ENCODE measurements at places on chromosomes 11 and 22.

DNA sequence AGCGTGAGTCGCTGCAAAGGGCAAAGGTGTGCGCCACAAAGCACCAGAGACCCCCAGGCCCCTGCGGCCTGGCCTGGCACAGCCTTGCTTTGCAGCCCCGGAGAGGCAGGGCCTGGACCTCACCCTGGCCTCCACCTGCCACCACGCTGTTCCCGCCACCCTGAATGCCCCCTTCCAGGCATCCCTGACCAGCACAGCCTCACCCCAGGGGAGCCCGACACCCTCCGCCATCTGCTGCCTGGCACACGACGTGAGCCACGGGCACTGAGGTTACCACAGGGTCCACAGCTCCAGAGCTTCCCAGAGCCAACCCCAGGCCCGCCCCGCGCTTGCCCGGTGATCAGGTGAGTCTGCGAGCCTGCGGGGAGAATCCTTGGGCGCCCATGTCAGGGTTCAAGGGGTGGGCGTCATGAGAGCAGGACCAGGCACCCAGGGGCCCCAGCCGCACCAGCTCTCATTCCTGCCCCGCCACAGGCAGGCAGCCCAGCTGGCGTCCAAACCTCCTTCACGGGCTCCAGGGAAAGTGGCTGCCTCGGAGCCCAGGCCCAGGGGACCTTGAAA lies 171.3 kb downstream of the BRD1 start:
- DNase-seq: no peak

GRCh38 chr11:14320020-14320419 lies 39.0 kb downstream of the RRAS2 start:
- no peak for DNase-seq

DNA sequence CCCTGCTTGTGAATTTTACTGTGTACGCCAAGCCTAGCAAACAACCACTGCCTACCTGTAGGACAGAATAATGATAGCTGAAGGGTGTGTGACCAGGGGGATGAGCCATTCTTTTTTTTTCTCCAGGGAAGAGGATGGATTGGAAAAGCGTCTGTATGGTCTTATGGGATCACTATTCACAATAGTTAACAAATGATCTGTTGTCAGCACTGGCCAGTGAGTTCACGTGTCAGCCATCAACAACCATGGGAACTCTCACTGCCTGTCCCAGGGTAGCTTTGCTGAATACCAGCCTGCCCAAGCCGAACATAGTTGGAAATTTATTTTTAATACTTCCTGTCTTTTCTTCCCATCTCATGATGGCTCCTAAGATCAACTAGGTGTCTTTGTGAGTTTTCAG lies 170.2 kb downstream of the ST3GAL4 start:
- DNase-seq: no peak

- peak; percentile 22 for DNase-seq
Observed at GRCh38 chr22:38655519-38656255, 505 bp downstream of the FAM227A start.

DNA sequence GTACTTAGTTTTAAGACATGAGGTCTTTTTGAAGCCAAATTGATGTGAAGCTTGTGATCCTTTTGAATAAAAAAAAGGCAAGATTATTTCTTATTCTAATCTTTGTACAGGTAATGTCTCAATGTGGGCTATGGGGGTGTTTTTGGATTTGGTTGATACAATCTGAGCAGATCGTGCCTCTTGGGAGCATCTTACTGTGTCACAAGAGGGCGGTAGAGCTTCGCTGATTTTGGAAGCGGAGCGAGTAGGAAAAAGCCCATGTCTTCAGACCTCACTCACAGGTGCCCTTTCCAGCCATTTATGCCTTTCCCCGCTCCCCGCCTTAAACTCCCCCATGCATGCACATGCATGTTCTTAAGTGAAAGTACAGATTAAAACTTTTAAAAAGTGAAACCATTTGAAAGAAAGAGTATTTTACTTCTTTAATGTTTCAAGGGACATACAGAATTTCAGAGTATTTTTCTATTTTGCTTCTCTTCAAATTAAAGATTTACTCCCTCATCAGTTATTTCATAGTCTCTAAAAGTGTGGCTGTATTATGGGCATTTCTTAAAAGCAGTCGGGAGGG lies 18.8 kb downstream of the DDX25 start:
- DNase-seq: peak; percentile 81

GRCh38 chr22:46522797-46523196 lies 14.6 kb downstream of the CELSR1 start:
- no peak for DNase-seq

GRCh38 chr22:42582987-42583386 lies 29.2 kb downstream of the SERHL2 start:
- no peak for DNase-seq

DNA sequence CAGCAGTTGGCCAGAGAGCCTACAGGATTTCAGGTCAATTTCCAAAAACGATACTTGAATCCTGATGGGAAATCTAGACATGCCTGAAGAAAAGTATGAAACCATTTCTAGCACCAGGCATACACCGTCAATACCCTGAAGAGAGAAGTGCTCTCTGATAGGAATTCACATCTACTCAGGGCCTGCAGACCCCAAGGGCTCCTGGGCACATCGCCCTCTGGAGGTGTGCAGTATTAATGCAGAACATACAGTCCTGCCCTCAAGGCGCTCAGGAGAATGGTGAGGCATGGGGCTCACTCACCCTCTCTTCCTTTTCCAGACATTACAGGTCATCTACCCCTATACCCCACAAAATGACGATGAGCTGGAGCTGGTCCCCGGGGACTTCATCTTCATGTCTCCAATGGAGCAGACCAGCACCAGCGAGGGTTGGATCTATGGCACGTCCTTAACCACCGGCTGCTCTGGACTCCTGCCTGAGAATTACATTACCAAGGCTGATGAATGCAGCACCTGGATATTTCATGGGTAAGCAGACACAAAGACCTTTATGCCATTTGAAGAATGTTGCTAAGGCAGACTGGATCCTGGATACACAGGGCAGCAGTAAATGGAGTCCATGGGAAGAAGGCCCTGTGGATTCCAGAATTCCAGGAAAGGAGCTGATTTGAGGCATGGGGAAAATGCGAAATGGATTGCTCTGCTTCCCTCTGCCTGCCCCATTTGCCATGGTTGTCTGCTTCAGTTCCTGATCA lies 49.3 kb upstream of the CRTAM start:
- no peak for DNase-seq

DNA sequence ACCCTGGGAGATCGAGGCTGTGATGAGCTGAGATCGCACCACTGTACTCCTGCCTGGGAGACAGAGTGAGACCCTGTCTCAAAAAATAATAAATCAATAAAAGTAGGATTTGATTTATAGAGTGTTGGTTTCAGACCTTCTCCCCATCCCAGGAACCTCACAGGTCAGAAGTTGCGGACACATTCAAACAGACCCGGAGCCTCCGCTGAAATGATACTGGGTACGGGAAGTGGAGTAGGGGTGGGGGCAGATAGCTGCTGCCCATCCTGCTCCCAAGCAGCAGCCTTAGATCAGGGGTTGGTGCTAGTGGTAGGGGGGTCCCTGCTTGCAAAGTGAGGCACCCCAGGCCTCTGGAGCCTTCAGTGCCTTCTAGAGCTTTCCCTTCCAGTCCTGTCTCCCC lies 7.8 kb downstream of the PRDM11 start:
- no peak for DNase-seq

- no peak for DNase-seq
Observed at GRCh38 chr11:8309862-8310261, 46.2 kb upstream of the LMO1 start.

DNA sequence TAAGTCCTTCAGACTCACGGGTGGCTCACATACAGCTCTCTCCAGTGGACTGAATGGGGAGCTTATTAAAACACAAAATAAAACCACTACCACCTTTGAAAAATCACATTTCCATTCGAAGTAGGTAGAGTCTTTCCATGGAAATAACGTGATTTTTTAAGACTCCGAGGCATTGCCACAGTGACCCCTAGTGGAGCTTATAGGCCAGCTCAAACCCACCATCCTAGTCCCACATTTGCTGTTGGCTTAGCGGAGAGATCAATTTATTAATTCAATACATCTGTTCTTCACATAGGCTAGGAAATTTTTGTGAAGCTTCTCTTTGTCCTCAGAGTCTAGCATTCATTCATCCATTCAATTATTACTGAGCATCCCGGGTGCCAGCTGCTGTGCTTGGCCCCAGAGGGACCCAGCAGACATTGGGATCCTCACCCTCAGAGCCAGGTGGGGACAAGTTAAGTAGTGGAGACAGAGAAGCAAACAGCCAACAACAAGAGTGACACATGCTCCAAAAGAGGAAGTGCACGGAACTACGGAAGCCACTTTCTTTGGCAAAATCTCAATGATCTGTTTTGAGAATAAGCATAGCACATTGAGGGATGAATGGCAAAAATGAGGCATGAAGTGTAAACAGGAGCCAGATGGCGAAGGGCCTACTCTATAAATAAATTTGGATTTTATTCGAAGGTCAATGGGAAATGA lies 10.2 kb upstream of the P4HA3 start:
- peak; percentile 74 for DNase-seq

- no peak for DNase-seq
Observed at GRCh38 chr22:39666926-39667325, 96.4 kb downstream of the CACNA1I start.

DNA sequence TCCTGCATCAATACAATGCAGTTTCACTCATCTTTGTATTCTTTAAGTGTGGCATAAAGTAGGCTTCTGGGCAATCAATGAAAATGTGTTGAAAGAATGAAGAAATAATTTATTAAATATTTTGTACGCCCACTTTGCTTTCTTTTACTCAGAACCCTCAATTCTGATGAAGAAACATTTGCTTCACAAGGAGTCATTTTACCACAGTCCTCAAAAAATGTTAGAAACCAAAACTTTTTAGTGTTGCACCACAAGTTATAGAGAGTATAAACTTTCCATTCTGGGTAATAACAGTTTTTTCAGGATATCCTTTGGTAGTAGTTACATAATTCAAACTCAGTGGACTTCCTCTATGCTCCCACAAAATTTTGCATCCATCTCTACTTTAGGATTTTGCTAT lies 360.5 kb downstream of the DLG2 start:
- no peak for DNase-seq

- no peak for DNase-seq
Observed at GRCh38 chr11:32671051-32671450, 87.4 kb downstream of the EIF3M start.

DNA sequence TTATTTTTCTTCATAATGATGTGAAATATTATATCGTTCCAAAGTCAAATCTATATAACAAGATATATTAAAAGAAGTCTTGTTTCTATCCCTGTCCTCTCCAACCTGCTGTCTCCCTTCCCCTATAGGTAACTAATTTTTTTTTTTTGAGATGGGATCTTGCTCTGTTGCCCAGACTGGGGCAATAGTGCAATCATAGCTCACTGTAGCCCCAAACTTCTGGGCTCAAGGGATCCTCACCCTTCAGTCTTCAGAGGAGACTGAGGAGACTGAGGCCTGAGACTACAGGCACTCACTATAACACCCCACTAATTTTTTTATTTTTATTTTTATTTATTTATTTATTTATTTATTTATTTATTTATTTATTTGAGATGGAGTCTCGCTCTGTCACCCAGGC lies 10.3 kb upstream of the RELA start:
- no peak for DNase-seq

DNA sequence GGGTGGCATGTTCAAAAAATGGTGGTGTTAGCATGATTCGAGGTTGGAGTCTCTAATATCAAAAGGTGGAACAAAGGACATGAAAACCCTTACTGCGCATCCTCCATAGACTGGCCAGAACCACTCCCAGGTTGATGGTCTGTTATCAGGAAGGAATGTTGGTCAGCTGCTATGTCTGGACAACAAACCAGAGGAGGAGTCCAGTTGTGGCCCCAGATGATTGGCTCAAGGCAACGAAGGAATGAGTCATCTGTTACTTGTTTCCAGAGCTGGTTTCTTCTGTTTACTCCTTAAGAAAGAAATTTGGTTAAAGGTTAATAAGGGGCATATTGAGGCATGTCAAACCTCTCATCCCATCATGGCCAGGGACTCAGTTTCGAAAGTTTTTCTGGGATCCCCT lies 56.8 kb upstream of the GRIA4 start:
- peak; percentile 7 for DNase-seq

- no peak for DNase-seq
Observed at GRCh38 chr11:84241343-84242131, 955.4 kb upstream of the CCDC90B start.

DNA sequence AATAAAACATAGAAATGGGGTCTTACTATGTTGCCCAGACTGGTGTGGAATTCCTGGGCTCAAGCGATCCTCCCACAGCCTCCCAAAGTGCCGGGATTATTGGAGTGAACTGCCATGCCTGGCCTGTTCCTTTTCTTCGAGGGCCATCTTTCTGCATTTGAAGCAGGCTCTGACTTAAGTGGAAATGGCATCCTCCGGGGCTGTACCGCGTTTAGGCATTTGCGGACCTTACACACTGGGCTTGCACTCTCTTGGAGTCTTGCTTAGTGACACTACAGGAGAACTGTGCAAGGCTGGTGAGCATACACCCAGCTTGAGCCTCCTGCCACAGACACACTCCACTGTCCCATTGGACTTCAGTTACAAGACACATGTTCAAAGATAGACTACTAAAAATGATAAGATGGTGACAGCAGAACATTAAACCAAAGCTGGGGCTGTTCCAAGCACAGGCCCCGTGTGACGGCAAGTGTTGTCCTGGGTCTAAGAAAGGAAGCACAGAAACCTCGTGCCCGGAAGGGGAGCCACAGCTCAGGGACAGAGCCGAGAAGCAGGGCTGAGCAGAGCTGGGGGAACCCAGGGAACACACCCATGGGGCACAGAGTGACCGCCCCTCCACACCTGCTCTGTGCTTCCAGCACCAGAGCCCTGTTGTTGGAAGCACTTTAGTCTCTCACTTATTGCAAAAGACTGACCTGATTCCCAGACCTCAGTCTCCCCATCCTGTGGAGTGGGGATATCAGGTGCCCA lies 59.0 kb upstream of the SHANK2 start:
- no peak for DNase-seq

GRCh38 chr22:46736705-46737104 lies 1.3 kb downstream of the CERK start:
- no peak for DNase-seq

- no peak for DNase-seq
Observed at GRCh38 chr22:22823131-22823810, 64.3 kb upstream of the IGLL5 start.

DNA sequence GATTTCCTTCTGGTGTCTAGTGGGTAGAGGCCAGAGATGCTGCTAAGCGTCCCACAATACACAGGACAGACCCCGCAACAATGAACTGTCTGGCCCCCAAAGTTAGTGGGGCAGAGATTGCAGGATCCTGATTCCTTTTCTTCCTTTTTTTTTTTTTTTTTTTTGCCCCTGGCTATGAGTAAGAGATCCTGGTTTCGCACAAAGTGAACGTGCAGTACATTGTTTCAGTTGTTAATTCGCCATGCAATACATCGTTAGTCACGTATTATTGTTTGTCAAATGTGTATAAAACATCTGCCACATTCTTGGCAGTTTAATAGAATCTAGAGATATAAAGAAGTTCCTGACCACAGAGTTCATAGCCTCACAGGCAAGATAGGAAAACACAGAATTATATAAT lies 20.2 kb downstream of the ST3GAL4 start:
- DNase-seq: peak; percentile 73

- DNase-seq: no peak
Observed at GRCh38 chr11:22878039-22878438, 17.8 kb upstream of the CCDC179 start.

Data from cardiac fibroblast (primary cell).